ENCODE measurements at places on chromosomes 1 and 21.

- peak; percentile 19 for DNase-seq
Measured at GRCh38 chr1:156860113-156860627, 495 bp upstream of the NTRK1 start.

- DNase-seq, result no peak
Measured at GRCh38 chr1:66380452-66381212, 153.3 kb upstream of the SGIP1 start.

GRCh38 chr21:35179990-35180540, 131.0 kb upstream of the RUNX1 start:
- no peak for DNase-seq

GRCh38 chr1:29255134-29255666, 18.9 kb downstream of the PTPRU start:
- no peak for DNase-seq

- DNase-seq, result no peak
Measured at GRCh38 chr1:235292790-235293189, 35.2 kb downstream of the ARID4B start.

GRCh38 chr1:51936531-51936930, 54.0 kb downstream of the RAB3B start:
- DNase-seq, result no peak

- no peak for DNase-seq
Measured at GRCh38 chr1:192627901-192628300, 8.0 kb upstream of the RGS13 start.

DNA sequence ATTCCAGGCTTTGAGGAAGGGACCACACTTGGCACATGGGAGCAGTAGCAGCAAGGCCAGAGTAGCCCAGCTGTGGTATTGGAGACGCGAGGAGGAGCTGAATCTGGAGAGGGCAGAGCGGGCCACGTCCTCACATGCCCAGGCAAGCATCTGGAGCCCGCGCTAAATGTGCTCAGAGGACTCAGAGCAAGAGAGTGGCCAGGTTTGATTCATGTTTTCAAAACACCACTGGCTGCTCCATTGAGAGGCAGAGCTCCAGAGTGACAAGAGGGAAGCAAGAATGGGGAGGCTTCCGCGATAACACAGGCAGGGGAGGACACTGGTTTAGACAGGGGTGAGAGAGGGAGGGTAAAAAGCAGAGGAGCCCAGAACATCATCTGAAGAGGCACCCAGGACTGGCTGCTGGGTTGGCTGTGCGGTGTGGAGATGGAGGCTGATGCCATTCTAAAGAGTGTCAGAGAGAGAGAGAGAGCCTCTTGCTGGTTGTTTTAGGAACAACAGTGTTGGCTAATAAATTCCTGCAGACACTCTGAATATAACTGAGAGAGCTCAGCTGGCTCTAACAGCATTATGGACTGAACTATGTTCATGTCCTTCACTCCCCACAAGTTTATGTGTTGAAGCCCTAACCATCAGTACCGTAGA, 32.3 kb downstream of the RCAN1 start:
- no peak for DNase-seq

DNA sequence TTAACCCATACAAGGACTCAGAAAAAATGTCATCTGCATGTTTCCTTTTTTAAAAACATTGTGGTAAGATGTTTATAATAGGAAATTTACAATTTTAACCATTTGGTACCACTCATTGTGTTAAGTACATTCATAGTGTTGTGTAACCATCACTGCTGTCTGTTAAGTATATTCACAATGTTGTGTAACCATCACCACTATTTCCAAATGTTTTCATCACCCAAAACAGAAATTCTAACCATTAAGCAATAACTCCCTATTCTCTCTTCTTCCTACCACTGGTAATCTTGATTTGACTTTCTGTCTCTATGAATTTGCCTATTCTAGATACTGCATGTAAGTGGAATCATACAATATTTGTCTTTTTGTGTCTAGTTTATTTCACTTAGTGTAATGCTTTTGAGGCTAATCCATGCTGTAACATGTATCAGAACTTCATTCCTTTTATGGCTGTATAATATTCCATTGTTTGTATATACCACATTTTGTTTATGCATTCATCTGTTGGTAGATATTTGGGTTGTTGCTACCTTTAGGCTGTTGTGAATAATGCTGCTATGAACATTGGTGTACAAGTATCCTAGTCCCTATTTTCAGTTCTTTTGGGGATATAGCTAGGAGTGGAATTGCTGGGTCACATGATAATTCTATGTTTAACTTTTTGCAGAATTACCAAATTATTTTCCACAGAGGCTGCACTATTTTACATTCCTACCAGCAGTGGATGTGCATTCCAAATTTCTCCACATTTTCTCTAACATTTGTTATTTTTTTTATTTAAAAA, 14.1 kb downstream of the HIPK1 start:
- no peak for DNase-seq

- no peak for DNase-seq
Measured at GRCh38 chr1:59384443-59384842, 87.5 kb downstream of the FGGY start.

- DNase-seq, result peak; percentile 36
Measured at GRCh38 chr1:183227422-183228346, 41.6 kb downstream of the LAMC2 start.

DNA sequence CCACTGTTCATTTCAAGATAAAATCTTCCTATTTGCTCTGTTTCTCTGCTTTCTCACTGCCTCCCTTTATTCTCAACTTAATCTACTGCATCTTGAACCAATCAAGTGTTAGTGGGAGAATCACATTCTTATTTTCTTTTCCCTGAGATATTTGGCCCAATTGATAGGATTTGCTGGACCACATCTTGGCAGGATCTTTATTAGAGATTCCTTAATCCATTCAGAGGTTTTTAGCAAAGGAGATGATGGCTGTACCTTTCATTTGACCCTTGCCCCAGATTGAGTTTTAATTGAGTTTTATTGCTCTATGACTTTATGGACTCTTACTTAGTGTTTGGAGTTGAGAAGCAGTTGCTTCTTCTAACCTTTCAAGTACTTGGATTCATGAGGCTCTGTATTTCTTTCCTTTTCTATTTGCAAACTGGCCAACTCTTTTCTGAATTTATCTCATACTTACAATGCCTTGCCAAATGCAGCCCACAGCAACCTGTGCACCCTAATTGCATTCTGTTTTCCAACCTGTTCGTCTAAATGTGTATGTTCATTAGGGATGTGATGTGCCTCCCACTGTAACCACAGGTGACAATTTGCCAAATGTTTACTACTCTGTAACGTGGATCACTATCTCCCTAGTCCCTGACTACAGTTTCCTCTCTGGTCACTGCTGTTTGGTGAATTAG, 274.8 kb upstream of the KAZN start:
- no peak for DNase-seq

- DNase-seq, result no peak
Measured at GRCh38 chr21:32233055-32233546, 45.7 kb downstream of the MIS18A start.

DNA sequence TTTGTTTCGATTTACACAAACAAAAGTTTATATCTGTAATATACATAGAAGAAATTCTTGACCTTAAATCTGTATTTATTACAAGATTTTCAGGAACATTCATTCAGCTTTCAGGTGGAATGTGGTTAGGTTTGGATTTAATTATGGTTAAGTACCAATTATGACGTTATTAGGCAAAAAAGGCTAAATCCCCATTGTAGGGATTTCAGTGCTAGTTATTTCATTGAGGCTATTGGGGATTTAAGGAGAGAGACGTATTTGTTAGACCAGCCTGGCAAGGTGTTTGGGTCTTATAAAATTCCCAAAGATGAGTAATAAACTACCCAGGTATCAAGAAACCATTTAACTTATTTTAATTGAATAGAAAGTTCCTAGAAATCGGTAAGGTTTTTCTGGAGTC, 26.0 kb downstream of the PRKAA2 start:
- no peak for DNase-seq

DNA sequence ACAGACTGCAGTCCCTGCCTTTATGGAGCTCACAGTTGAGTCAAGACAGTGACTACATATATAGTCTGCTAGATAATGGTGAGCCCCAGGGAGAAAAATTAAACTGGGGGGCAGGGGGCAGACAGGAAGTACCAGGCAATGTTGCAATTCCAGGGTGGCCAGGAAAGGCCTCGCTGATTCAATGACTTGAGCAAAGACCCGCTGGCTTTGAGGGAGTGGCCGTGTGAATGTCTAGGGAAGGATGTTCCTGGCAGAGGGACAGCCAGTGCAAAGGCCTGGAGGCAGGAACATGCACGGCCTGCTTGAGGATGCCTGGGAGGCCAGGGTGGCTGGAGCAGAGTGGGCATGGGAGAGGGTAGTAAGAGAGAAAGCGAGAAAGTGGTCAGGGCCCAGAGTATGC, 23.0 kb upstream of the EPHA8 start:
- no peak for DNase-seq

DNA sequence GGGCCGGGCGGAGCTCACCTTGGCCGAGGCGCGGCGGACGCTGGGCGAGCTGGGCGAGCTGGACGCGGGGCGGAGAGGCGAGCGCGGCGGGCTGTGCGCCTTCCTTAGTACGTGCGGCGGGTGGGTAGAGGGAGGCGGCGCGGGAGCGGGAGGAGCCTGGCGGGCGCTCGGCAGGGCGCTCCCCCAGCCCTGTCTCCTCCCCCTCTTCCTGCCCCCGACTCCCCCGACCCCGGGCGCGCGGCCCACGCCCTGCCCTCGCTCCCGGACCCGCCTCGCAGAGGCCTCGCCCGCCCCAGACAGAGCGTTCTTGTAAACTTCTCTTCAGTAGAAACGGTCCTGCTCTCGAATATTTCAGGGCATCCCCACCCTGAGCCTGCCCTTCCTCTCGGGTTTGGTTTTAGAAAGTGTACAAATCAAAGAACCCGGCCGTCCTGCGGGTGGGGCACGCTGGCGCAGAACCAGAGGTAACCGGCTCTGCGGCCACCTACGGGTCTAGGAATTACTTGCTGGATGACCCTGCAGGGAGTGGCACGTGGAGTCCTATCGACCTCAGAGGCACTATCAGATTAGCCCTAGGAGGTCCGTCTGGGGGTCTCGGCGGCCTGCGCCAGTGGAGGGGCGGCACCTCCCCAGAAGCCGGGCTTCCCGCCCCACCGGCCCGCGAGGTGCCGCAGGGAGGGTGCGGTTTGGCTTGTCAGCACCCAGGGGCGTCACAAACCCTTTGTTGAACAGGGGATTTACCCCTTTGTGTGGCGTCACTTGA, at the start of gene S100A10:
Gene S100A10, minus strand, starts transcription at position 126 of the 763 bp plus-strand sequence. CDS start 7,629 bp downstream, outside the sequence.
- DNase-seq, result peak; percentile 79

DNA sequence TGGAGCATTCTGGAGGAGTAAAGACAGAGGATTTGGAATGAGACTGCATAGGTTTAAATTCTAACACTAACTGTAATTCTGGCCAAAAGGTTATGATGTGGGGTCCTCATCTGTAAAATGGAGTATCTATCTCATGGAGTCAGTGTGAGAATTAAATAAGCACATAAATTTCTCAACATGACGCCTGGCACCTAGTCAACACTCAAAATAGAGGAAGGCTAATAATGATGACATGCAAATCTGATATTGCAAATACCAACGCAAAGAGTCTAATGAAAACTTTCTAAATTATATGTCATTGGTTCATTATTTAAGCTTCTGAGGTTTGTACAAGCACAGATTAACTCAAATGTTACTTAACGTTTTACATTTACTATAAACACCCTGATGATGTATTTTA, 29.6 kb downstream of the APP start:
- no peak for DNase-seq

- DNase-seq, result peak; percentile 34
Measured at GRCh38 chr21:25296252-25296651, 311.0 kb downstream of the MRPL39 start.

DNA sequence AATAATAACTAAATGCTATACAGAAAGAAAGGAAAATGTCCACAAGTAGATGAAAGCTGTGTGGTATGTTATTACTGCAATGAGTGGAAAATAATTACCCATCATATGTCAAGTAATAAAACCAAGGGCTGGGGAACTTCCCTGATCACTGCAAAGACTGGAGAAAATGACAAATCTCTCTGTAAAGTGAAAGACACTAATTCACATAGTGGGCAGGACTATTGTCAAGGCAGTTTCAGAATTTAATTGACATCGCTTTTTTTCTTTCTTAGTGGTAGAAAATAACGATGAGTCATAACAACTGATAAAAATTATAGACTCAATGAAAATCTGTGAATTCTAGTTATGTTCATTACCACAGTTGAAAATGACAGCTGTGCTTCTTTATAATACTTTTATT, 153.7 kb upstream of the ST6GALNAC5 start:
- no peak for DNase-seq

DNA sequence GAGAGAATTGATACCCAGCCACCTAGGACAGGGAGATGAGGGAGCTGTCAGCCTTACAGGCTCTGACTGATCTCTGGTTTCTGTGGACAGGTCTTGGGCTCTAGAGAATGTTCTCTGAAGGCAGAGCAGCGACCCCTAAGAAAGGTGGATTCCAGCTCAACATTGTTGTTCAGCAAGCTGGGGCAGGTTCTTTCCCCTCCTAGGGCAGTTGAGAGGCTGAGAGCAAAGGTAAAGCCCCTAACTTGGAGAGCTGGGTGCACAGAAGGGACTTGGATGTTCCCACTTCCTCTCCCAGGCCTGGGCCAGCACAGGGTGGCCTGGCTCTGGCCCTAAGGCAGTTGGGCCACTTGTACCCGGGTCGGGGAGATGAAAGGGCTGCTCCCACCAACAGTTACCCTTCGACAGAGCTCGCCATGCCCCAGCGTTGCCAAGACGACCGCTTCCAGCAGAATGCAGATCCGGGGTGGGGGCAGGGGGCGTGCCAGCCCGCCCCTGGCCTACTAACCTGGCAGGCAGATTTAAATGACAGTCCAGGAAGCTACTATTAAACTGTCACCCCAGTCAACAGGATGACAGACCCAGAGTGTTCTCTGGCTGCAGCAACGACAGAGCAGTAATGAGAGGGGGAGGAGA, 31.6 kb downstream of the LRP8 start:
- DNase-seq, result no peak

DNA sequence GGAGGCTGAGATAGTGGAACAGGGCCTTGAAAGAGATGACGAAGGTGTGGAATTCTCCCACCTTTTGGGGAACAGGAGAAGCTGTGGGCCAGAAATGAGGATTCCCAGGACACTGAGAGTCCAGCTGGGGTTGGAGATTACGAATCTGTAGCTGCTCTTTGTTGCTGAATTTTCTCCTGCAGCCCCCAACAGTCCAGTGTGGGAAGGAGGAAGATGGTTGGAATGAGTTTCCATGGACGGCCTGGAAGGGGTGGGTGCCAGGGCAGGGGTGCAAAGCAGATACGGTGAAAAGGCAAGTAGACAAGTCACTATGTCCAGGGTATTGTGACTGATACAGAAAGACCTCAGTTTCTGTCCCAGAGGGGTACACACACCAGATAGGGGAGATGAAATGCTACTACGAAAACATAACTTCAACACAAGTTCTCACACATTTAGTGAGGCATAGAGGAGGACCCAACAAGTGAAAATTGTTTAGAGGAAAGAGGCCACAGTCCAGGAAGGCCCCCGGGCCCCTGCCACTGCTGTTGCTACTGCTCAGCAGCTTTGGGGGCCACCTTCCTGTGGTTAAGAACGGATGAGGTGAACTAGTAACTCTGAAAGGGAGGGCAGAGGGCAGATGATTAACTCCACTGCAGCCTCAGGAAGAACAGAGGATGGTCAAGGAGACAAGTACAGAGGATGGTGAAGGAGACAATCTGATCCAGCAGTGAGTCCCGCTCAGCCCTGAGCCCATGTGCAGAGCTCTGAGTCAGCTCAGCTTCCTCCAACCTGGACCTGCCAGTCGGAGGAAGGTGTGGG, 7.3 kb downstream of the CD244 start:
- DNase-seq, result no peak

GRCh38 chr1:2237773-2238172, 9.7 kb downstream of the SKI start:
- no peak for DNase-seq

Measured in body of pancreas (tissue), 4 donors.